ENCODE measurements at places on chromosomes 12 and 14.

DNA sequence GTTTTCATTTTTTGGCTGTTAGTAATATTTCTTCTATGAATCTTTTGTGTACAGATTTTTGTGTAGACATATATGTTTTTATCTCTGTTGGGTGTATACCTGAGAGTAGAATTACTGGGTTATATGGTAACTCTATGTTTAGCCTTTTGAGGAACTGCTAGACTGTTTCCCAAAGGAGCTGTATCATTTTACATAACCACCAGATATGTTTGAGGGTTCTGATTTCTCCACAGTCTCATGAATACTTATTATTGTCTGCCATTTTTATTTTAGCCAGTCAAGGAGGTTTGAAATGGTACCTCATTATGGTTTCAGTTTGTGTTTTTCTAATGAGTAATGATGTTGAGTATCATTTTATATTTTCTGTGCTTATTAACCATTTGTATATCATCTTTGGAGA is 1.9 kb downstream of the PCNX4 start:
- DNase-seq = no peak

DNA sequence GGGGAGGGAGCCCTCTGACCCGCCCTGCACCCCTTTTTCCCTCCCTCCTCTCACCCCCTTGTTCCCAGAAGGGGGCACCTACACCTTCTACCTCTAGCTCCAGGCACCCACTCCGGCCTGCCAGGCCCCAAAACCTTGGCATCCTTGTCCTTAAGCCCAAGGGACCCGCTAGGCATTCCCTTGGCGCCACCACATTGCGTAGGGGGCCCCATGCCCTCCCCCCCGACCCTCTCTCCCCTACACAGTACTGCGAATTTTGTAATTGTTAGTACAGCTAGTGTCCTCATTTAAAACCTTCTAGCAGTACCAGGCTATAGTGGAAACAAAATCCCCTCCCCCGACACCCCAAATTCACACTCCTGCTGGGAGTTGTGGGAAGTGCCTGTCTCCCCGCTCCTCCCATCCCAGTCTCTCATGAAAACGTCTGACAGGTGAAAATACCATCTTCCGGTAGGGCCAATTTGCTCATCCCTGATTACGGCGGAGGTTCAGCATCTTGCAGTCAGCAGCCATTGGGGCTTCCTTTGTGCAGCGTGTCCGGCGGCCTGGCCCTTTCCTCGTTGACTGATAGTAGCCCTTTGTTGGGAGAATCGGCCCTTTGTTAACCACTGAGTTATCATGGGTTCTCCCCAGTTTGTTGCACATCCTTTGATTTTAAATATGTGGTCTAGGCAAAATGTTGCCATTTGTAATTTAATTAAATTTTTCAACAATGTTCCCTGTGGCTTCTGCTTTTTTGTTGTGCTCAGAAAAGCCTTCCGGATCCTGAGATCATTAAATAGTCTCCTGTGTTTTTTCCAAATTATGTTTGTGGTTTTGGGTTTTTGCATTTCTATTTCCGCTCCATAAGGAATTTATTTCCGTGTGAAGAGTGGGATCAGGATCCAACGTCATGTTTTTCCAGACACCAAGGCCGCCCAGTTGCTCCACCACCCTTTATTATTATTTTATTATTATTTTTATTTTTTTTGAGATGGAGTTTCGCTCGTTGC is 7.9 kb upstream of the CEP170B start:
- no peak for DNase-seq

DNA sequence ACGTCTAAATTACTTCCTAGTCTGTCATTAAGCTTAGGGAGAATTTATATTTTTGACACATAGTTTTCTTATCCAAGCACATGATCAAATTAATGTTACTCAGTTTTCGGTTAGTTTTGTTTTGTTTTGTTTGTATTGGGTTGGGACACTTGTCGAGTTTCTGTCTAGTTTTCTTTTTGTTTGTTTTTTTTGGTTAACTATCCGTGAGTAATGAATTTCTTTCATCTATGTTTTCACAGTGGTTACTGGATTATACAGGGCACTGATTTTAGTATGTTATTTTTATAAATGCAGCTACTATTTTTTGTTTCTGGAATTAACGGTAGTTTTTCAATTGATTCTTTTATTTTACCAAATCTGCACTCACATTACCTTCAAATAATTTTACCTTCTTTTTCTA is 2.7 kb downstream of the KLRF1 start:
- DNase-seq = no peak

DNA sequence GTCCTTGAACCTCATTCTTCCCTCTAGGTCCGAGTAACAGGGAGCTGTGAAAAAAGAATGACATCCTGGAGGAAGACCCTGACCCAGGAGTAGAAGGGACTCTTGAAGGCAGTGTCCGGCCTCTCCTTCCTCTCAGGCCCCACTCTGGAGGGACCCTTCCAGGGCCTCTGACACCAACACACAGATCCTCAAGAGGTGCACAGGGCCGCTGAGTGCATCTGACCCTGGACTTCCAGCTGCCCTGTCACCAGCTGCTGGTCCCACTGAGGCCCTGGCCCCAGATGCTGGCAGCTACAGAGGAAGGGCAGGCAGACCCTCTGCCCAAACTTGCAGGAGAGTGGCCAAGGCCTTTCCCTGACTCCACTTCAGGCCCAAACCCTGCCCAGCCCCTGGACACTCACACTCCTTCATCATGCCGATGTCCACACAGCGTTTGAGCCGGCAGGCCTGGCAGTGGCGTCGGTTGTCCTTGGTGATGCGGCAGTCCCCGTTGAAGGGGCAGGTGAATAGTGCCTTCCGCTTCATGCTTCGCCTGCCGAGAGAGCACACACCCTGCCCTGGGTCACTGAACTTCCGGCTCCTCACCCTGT is 40.1 kb downstream of the VDR start:
- DNase-seq = no peak

DNA sequence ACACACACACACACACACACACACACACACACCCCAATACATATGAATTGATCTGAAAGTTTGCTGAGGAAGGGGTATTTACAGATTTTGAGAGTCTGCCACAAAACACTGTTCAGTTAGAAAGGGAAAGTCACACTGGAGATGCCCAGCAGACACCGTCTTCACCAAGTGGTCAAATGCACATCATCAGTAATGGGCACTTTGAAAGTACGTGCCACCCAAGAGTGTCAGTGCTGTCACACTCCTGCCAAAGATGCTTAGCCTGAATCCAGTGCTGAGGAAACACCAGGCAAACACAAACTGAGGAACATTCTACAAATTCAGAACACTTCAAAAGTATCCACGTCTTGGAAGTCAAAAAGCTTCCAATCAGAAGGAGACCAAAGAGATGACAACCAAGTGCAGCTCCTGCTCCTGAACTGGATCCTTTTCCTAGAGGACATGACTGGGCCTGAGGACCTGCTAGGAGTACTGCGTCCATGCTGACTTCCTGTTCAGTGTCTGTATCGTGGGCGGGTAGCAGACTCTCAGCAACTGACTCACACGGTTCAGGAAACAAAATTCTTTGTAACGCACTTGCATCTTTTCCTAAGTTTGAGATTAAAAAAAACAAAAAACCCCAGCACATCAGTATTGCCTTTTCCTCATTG is 18.6 kb downstream of the PSMC1 start:
- DNase-seq = no peak

DNA sequence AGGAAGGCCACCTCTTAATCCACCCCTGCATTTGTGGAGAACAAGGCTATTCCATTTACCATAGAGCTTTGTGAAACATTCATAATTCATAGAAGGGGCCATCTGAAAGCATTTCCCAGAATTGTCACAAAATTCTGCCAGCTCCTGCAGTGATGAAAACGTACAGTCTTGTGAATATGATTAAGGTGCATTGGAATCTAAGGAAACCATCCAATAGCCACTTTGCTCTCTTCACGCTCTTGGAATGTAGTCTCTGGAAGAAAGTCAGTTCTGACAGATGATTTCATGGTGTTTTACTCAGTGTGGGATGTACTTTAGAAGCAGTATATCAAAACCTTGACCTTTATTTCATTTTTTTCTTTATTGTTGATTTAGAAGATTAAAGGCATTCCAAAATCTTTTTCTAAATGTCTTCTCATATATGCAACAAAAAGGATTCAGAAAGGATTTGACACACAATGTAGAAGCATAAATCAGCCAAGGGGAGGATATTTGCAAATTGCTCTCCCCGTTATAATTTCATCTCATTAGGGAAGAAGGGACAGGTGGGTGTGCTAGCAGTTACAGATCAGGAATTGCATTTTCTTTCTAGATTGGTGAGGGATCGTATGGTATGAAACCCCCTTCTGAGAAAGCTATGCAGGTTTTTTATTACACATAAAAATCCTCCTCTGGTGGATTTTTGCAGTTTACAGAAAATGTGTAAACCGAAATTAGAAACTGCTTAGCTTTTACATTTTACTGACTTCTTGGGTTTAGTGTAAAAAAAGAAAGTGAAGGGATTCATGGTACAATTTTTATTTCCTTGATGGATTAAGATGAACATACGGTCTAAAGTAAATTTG is 390.2 kb downstream of the LRIG3 start:
- no peak for DNase-seq

GRCh38 chr14:28494196-28494595 is 272.4 kb upstream of the FOXG1 start:
- DNase-seq = no peak

GRCh38 chr12:109770104-109770860 is 56.7 kb downstream of the FAM222A start:
- DNase-seq = peak; percentile 31

DNA sequence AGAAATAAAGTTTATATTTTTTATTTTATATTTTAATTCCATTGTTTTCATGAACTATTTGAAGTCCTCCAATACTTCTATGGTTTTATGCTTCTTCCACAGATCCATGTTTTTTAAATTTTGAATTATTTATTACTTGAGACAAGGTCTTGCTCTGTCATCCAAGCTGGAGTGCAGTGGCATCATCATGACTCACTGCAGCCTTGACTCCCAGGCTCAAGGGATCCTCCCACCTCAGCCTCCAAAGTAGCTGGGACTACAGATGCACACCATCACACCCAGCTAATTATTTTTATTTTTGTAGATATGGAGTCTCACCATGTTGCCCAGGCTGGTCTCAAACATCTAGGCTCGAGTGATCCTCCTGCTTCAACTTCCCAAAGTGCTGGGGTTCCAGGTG is 28.8 kb upstream of the DLGAP5 start:
- no peak for DNase-seq

GRCh38 chr14:82146846-82147245 is 613.2 kb upstream of the SEL1L start:
- no peak for DNase-seq

- DNase-seq = no peak
These were observed 139.5 kb downstream of the SLC38A6 start for GRCh38 chr14:61120576-61120975.

- DNase-seq = no peak
These were observed 121.2 kb downstream of the MIPOL1 start for GRCh38 chr14:37318938-37319337.

- DNase-seq = no peak
These were observed 332.9 kb downstream of the TMEM132D start for GRCh38 chr12:129570796-129571400.

DNA sequence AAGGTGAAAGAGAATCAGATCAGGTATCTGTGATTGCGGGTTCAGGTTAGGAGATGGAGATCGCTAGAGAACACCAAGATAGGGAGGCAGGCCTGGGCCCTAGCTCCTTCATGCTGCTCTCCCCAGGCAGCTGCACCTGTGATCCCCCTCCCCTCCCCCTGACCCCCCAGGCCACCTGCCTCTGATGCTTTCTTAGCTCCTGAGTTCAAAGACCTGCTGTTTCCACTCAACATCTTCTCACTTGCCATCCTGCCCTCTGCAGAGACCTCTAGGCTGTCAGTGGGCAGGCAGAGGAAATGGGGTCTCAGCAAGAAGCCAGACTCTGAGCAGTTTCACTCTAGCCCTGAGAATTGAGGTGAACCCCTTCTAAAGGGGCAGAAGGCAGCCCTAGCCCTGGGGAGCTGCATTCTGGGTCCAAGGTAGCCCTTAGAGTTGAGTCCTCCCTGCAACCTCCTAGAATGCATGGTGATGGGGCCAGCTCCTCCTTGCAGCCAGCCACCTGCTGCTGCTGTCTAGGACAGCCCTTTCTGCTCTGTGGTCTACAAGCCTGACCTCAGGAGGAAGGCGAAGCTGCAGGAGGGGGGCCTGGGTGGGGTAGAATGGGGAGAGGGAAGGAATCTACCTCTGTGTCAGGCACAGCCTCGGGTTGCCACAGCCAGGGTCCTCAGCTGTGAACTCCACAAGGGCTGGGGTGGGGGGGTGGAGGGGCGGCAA is 6.4 kb upstream of the SLC48A1 start:
- no peak for DNase-seq

DNA sequence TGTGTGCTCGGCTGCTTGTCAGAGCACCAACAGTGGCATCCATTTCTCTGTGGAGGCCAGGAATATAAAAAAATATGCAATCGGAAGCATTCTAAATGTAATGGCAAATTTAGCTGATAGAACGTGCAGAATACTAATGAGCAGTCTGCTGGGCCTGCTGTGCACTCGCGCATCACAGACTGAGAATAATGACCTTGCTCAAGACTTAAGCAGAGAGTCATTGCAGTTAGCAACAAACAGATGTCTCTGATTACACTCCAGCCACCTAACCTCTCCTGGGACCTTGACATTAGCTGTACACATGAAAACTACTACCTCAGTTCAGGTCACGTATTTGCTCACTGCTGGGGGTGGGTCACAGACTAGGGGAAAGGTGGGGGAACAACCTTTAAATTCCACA is 269.2 kb upstream of the DAAM1 start:
- DNase-seq = no peak

- DNase-seq = no peak
These were observed 23.9 kb downstream of the FAM181A start for GRCh38 chr14:93950948-93951634.

DNA sequence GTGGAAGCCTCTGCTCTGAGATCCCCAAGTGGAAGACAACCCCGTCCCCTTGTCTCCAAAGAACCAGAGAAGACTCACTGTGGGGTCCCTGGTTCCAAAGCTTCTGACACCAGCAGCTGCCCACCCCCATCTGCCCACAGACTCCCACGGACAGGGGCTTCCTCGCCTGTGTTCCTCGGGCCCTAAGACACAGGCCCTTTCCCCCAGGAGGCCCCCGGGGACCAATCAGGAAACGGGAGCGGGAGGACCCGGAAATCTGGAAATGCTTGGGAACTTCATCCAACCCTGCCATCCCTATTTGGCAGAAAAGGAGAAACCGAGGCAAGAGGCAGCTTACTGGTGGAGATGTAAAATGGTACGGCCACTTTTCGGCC is 113.1 kb downstream of the NCOR2 start:
- DNase-seq = no peak

GRCh38 chr12:119783787-119784186 is 93.3 kb downstream of the CIT start:
- no peak for DNase-seq

GRCh38 chr12:47973870-47974269 is 10.5 kb downstream of the TMEM106C start:
- DNase-seq = no peak

DNA sequence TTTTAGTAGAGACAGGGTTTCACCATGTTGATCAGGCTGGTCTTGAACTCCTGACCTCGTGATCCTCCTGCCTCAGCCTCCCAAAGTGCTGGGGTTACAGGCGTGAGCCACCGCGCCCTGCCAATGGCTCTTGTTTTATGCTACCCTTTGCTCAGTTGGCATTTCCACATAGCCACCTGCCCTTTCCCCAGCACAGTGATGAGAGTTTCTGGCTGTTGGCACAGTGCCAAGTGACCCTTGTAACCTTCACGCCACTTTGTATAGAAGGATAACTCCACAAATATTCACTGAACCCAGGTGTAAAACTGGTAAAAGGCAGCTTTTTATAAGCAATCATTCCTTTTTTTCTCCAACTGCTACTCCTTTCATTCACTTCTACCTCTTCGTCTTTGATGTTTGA is 18.5 kb upstream of the CCDC175 start:
- no peak for DNase-seq

All from coronary artery (tissue), 2 donors.